Activated effector memory CD4-positive, alpha-beta T cell treated with anti-CD3 and anti-CD28 coated beads, Interleukin-2, amount 50 U/mL, for 16 hours (primary cell): ENCODE measurements at places on chromosomes 7 and 10.

DNA sequence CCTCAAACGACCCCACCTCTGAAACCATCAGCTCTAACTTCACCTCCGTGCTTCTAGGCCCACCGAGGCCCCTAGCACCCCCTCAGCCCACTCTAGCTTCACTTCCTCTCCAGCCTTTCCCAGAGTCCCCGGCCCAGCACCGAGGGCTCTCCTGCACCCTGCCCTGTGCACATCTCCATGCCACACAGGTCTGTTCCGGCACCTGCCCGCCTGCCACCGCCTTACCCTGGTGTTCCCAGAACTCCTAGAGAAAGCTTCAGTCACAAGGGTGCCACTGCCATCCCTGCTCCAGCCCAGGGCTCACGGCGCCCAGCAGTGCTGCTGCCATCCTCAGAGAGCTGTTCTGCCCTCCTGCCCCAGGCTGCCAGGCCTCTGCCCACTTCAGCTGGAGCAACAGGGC, 61.3 kb upstream of the INSIG1 start:
- no peak for DNase-seq

DNA sequence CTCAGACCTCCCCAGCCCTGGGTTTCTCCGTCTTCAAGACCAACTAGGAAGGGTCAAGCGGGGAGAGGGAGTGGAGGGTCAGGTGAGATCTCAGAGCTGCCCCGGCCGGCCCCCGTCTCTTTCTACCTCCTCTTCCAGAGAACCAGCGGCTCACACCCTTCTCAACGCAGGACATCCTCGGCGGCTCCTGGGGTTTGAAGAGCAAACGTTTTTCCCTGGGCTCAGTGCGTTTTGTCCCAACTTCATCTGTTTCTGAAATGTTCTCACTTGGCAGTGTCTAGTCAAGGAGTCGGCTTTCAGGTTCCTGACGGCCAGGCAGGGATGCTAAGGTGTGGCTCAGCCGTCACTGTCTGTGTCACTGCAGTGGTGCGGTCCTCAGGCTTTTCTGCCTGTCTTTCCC, 416.4 kb upstream of the FOXK1 start:
- no peak for DNase-seq

DNA sequence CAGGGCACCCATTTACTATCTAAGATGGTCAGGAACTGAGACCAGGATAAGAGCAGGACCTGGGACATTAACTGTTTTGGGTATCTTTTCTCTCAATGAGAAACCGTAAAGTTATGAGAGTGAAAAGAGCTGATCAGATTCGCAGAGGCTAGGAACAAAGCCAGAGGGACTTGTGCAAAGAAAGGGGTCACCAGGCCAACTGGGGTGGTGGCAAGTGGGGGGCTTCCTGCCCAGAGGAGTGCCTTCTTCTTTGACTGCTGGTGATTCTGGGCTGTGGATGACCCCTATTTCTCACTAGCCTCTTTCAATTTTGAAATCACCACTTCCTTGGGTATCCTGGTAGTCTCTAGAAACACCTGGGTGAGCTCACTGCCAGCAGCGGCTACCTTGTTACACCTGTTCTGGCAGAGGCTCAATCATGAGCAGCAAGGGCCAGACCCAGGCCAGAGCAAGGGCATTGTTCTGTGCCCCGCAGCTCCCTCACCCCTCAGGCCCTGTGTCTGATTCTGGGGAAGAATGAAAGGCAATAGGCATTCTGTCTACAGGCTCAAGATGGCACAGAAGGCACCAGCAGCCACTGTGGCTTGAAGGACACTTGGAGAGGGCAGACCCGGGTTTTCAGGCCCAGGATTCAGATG, 999 bp downstream of the SFTPD start:
- no peak for DNase-seq

GRCh38 chr7:67209256-67209655, 212.6 kb downstream of the TYW1 start:
- no peak for DNase-seq

DNA sequence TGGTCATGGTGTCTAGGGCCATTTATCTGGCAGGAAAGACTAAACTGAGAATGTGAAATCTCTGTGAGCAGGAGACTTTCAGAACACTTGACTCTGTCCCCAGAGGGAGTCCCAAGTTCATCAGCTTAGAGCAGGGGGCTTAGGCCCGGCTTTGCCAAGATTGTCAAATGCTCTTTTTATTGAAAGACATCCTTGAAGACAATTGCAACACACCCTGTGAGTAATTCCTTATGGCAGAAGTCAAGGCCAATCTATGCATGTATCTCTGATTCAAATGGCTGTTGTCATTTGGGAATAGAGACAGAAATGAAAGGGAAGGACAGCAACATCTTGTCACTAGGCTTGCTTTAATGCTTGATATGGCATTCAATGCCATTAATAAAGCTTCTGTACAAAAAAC, 33.7 kb downstream of the BAMBI start:
- no peak for DNase-seq

- no peak for DNase-seq
These were observed 116.6 kb downstream of the SPAG6 start for GRCh38 chr10:22461891-22462290.
